Stimulated activated CD4-positive, alpha-beta T cell treated with anti-CD3 and anti-CD28 coated beads, Interleukin-1b, Interleukin-23, amount 100 ng/mL, for 24 hours (primary cell): ENCODE measurements at places on chromosomes 12 and 14.

DNA sequence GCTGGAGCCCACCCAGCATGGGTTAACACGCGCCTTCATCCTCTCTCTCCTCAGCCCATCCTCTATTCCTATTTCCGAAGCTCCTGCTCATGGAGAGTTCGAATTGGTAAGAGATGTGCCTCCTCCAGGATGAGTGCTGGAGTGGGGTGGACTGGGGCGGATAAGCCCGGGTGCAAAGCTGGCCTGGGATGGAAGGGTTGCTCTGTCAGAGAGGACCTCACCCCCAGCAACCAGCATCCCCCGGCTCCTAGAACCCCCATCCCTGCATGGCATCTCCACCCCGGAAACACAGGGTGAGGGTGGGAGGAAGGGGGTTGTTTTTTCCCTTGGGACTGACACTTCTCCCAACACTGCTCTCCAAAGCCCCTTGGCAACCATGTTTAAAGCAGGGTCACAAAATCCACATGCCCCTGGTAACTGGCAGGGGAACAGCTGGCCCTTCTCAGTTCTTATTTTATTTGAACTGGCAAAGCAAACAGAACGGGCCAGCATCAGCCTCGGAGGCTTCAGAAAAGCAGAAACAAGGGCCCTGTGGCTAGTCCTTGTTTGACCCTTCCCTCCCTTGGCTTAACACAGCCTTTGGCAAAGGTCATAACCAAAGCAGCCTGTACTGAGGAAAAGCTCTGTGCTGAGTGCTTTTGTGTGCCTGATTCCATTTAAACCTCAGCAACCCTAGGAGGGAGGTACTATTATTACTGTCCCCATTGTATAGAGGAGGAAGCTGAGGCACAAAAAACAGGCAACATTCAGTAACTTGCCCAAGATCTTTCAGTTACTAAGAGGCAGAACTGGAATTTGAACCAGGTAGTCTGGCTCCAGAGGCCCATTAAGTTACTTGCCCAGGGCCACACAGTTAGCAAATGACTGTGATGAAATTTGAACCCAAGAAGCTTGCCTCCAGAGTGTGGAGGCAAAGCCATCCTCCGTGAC, 4.2 kb downstream of the GSTZ1 start:
- no peak for DNase-seq

DNA sequence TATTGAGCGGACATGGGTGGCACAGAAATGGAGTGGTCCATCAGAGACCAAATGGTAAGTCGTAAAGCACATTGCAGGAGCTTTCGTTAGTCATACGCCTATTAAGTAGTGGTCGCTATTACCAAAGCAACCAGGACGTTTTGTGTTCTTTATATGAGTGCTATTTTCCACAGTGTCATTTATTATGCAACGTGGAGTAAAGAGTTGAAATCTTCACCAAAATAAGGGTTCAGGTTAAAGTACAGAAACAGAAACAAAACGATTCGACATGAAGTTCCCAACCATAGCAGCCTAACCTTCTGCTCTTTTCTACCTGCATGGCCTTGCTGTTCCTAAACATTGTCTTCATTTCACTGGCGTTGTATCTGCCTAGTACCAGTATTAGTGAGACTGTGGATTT, 20.1 kb upstream of the FGD4 start:
- DNase-seq = no peak

GRCh38 chr12:32702946-32703345, 23.8 kb downstream of the DNM1L start:
- no peak for DNase-seq

DNA sequence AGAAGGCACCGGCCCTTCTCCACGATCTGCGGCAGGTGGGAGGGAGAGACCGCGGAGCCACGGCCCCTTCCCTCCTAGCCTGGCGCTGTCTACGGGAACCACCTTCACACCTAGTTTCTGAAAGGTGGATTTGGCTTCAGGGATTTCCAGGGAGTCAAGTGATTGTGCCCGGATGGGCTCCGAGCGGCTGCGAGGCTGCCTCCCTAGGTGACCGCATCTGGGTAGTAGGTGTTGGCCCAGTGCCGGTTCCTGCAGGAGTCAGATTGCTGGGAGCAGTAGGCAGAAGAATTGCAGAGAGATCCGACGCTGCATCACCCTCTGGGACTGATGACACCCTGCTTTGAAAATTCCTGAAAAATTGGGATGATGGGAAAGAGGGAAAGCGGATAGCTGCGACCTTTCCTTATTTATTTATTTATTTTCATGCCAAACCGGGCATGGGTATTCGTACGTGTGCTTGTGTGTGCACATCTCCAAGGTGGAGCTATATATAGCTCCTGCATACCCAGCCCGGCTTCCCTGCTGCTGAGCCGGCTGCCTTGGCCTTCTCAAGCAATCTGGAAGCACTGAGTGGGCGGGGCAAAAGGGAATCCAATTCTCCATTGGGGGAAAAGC, 1.1 kb downstream of the CNTN1 start:
- DNase-seq = no peak

- DNase-seq = no peak
Observed at GRCh38 chr12:130183585-130184370, 21.5 kb downstream of the FZD10 start.

GRCh38 chr14:56357428-56357827, 222.2 kb upstream of the TMEM260 start:
- DNase-seq = no peak

GRCh38 chr12:116319233-116319897, 41.9 kb upstream of the MED13L start:
- no peak for DNase-seq

DNA sequence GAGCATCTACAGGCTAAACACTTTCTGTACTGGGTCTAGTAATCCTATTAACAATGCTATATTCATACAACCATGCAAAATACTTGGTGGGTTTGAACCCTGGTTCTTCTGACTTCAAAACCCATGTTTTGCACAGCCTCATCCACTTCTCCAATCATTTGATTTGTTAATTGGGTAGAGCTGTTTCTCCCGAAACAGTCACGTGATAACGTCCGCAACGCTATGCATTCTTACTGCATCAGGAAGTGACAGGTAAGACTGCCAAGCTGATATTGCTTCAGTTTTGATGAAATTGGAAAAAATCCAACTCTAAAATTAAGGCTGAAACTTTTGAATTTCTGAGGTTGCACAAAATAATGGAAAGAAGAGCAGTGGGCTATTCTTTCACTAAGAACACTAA, 30.4 kb upstream of the RNU6-7 start:
- DNase-seq = no peak

- DNase-seq = no peak
Observed at GRCh38 chr14:59870277-59871165, at the start of gene RTN1. Gene RTN1 (minus strand): TSS chr14:59870776. CDS start chr14:59870630, 146 bp downstream.

DNA sequence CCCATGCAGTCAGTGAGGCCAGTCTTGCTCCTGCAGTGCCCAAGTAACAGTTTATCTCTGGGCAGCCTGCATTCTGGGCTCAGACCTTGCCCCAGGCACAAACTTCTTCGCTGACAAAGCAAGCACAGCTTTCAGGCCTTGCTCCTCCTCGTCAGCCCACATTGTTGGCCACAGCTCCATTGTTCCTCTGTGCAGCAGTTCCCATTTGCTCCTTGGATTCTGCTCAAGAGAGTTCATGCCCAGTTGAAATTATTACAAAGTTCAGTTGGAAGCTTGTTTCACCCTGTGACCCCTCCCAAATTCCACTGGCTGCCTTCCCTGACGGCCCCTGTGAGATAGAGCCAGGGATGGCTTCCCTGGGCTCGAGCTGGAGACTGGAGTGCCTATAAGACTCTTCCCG, 163.4 kb upstream of the DDHD1 start:
- DNase-seq = no peak

DNA sequence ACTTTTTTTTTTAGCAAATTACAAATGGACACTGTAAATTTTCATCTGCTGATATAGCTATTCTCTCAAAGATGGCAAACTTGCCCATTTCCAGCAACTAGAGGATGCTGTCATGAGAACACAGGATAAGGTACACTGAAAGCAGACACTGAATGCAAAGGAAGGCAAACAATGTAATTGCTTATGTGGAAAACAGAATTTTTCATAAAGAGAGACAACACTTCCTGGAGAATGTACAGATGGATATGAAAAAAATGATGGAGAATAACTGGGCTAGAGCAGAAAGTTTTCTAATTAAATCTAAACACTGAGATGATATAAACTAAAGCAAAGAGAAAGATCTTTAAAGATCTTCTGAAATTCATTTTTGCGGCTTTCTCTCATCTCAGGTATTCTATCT, 581 bp downstream of the CD69 start:
- no peak for DNase-seq

DNA sequence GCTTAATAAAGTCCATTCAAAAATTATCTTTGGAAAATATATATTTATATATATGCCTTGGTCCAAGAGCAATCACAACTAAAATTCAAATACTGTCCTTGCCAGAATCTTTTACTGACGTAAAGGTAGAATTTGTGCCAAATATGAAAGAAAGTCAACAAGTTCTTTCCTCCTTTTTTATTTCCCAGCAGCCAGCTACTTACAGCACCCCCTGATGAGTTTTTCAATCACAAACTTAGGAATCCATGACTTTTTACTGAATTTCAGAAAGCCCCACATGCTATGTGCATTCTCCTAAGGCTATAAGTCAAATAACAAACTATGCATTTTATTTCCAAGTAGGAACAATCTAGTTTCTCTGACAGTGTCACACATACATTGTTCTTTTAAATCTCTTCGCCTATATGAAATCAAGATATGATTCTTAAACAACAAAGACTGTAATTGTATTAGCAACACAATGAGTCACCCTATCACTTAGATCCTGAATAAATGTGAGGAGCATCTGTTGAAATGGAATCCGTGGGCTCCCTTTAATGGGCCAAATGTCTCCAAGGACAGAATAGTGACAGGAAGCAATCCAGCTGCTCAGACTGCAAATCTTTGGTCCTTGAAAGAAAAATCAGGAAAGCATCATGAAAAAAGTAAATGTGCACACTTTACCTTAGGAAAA, 271.4 kb downstream of the DUSP6 start:
- DNase-seq = no peak

DNA sequence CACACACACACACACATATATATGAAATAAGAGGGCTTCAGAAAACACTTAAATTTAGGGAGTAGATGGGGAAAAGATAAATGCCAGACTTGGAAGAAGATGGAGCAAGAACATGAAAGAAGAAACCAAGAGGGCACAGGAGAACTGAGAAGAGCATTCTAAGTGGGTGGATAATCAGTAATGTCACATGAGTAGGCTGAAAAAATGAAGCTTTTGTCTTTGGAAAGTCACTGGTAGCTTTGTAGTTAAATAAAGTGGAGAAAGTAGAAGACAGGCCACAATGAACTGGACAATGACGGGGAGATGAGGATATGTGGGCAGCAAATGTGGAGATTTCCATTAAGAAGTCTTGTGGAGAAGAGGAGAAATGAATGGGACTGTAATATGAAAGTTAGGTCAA, 2.2 kb upstream of the ZC2HC1C start:
- DNase-seq = no peak

DNA sequence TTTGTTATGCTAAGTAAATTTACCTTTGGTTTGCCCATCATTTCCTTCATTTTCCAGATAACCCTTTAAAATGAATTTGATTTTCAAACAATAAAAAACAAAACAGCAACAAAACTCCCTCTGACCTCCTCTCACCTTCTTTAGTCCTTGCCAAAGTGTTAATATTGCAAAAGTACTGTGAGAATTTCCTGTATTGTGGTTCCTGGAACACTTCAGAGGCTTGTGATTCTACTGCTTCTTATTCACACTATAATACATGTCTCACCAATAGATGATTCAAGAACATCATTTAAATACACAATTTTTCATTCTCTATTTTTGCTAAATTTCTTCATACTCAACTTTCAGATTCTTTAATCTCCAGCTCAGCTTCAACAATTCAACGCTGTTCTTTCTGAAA, at the start of gene KLRD1:
Gene KLRD1 (plus strand): TSS at position 241 of the 400 bp plus-strand sequence. CDS start 208 bp downstream, outside the sequence.
- no peak for DNase-seq

DNA sequence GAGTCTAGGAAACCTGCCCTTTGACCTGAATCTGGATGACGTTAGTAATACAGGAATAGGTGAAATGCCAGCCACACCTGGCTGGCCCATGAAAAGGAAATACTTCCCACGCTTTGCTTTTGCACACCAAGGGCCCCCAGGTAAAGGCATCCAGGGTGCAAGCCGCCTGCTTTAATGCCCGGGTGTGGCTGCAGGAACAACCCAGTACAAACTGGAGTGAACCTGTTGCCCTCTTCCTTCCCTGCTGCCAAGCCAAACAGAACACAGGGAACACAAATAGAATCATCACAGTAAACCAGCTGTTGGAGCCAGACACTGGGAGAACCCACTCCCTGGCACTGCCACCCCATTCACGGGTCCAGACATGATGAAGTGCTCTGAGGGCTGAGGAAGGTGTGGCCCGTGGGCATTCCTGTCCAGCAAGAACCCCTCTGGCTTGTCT, 24.2 kb upstream of the FOS start:
- DNase-seq = no peak

GRCh38 chr12:90235642-90236041, 527.0 kb upstream of the ATP2B1 start:
- no peak for DNase-seq

- no peak for DNase-seq
Observed at GRCh38 chr12:8996682-8997405, 7.5 kb downstream of the KLRG1 start.

GRCh38 chr14:77416836-77417235, 6.5 kb downstream of the NOXRED1 start:
- no peak for DNase-seq

DNA sequence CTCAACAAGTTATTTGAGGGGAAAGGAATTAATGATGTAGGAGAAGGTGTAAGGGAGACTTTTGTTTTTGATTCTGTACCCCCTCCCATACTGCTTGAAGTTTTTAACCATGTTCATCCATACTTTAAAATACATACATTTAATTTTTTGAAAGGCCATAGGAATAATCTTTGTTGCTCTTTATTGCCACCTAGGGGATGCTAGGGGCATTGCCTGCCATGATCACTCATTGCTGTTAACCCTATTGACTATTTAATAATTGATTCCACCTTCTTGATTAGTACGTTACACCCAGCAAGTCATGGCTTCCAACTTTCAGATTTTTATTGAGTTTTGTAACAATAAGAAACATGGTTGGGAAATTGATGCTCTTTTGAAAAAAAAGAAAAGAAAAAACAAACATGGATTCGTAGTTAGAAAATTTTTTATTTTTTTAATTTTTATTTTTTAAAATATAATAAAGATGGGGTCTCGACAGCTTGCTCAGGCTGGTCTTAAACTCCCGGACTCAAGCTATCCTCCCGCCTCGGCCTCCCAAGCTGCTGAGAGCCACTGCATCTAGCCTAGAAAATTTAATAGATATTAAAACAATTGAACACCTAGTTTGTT, 8.5 kb upstream of the PRKAB1 start:
- DNase-seq = no peak

GRCh38 chr14:56858422-56858821, 48.1 kb upstream of the OTX2 start:
- DNase-seq = no peak

- DNase-seq = no peak
Observed at GRCh38 chr12:22874151-22874550, 249.2 kb downstream of the ETNK1 start.

- DNase-seq = no peak
Observed at GRCh38 chr12:93221841-93222240, 155.9 kb upstream of the NUDT4 start.

- DNase-seq = no peak
Observed at GRCh38 chr12:56991319-56992246, 14.8 kb downstream of the ZBTB39 start.
